ENCODE measurements at places on chromosomes 6 and 20.

DNA sequence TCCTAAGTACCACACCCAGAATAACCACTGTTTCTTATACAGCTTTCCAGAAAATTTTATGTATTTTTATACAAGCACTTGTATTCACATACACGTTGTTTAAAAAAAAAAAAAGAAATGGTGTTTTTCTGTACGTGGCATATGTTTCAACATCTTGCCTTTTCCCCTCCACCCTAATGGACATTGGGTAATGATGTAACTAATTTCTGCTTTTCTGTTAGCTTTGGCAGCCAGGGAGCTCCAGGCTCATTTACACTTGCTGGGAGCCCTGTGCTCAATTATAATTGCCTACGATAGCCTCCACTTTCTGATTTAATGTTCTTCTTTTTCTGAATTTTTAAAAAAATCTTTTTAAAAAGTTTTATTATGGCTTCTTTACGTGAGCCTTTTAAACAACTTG lies 352.4 kb downstream of the UTRN start:
- DNase-seq = no peak

GRCh38 chr20:51050531-51051075 lies 27.7 kb upstream of the KCNG1 start:
- DNase-seq = no peak

- no peak for DNase-seq
These were observed 75.1 kb downstream of the ZMYND8 start for GRCh38 chr20:47281376-47281775.

GRCh38 chr6:153073841-153074240 lies 57.2 kb downstream of the RGS17 start:
- DNase-seq = no peak

DNA sequence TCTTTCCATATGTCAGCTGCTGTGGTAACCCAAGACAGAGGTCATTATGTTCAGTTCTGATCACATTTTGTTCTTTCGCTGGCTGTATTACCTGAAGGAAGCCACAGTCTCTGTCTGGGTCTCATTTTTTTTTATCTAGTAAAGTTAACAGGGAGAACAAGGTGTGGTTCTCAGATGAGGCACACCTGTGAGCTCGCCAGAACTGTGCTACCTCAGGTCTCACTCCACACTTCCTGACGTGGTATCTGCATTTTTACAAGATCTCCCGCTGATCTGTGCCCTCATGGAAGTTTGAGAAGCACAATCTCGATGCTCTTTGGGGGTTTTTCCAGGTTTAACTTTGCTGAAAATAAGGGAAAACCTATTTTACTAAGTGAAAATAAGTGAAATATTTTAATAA lies 169.5 kb upstream of the CENPW start:
- DNase-seq = no peak

DNA sequence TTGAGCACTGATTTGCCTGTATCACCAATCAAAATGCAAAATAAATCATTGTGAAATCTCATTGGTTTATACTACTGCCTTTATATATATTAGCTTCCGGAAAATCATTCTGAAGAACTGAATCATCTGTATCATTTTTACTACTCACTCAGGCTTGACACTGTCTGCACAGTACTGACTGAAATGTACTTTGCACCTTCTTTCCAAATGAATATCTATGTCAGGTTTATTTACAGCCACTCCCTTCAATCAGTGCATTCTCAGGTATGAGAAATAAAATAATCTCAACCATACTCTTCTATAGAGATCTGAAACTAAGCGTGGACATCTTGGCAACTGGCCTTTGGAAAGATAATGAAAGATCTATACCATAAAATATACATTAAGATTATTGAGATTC lies 2.7 kb downstream of the KHDRBS2 start:
- DNase-seq = no peak

- DNase-seq = no peak
These were observed 14.0 kb downstream of the SNRNP48 start for GRCh38 chr6:7604003-7604402.

GRCh38 chr6:52063584-52064344 lies 23.6 kb downstream of the PKHD1 start:
- peak; percentile 42 for DNase-seq

DNA sequence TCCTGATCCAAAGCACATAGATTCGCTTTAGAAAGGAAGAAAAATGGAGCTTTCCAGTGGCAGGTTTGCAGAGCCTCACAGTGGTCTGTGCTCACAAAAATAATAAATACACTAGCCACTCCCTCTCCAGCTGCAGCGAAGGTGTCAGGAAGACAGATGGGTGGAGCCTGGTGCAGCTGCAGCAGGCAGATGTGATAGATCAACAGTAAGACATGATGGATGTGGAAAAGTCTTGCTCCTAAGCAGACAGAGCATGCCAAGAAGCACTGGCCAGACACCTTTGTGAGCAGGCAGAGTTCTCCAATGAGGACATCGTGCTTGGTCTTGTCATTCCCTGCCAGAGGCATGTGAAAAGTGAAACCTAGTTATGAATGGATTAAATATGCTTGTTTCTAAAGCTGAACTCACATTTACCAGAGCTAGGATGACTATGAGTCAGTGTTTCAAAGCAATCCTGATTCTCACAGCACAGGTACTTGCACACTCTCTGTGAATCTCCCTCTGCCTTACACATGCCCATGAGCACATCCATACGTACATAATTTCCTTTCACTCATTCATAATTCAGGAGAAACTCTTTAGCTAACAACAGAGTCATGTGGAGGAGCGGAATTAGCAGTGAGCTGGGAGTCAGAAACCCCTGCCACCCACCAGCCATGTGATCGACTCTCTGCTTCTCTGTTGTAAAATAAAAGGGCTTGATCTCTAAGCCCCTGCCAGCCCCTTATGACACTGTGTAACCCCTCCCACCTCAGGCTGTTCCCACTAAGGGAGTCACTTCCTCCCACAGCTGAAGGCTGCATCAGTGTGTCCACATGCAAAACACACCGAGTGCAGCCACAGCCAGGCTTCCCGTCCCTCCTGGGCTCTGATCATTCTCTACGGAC lies 111.2 kb downstream of the SCML4 start:
- DNase-seq = peak; percentile 9

DNA sequence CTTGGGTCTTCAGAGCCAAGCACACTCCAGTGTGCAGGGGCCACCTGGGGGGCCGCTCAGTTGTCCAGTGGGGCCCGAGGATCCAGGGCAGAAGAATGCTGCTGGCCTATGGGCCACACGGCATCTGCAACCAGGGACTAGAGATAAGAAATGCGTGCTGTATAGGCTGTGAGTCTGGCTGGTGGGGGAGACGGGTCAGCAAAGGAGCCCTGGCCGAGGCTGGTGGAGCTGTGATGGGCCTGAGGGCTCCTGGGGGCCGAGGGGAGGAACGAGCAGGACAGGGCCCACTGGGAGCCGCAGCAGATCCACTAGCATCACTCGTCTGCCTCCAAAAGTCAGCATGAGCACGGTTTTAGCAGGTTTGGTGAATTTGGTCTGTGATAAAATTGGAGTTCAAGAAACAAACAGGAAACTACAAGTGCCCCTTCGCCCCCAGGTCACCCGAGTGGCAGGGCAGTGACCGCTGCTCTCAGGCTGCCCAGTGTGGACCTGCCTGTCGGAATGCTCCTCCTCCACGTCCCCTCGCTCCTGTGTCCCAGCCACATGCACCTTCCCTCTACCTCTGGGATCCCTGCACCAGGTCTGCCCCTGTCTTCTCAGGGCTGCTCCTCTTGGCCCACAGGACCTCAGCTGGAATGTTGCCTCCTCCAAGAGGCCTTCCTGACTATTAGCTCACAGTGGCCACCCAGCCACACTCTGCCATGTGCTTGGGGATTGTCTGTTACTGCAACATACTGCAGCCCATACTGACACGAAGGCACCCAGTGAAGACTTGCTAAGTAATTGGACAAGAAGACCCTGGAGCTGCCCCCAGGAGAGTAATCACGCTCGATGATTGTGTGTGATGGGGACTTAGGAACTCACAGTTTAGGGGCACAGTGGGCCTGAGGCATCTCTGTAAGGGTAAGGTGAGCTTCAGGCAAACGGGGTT lies 10.9 kb downstream of the ACSS1 start:
- DNase-seq = no peak

GRCh38 chr20:63060057-63060991 lies 53.6 kb upstream of the BHLHE23 start:
- DNase-seq = peak; percentile 47

DNA sequence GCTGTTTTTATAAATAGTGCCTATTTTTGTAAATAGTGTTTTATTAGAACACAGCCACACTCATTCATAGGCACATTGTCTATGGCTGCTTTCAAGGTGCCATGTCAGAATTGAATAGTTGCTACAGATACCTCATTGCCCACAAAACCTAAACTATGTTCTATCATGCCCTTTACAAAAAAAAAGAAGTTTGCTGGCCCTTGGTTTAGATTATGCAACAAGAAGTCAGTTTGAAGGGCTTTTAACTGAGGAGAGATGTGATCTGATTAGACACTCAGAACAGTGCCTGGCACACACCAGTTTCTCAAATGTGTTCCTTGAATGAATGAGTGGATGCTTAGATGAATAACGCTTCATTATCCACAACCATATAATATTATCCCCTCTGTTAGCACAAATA lies 366.1 kb downstream of the MAFB start:
- DNase-seq = no peak

- DNase-seq = no peak
These were observed 126.6 kb downstream of the TIAM2 start for GRCh38 chr6:155121699-155122098.

GRCh38 chr20:1845701-1846100 lies 49.5 kb upstream of the SIRPA start:
- no peak for DNase-seq

DNA sequence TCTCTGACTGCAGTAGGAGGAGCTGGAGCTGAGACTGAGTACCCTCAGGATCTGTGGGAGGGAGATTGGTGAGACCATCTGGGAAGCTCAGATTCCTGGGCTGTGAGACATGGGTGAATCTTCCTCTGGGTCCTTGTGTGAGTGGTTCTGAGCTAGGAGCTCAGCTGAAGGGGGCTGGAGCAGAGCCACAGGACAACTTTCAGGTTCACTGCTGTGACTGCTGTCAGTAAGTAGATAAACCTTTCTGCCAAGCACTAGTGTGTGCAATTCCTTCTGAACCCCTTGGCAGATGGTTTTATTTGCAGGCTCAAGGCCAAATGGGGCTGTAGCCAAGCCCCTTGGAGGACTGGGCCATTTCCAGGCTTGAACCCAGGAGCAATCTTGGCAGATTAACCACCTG lies 49.6 kb upstream of the SNAP91 start:
- no peak for DNase-seq

- peak; percentile 9 for DNase-seq
These were observed 28.3 kb downstream of the KCNQ5 start for GRCh38 chr6:72650081-72650745.

GRCh38 chr6:136014454-136015437 lies 163.2 kb downstream of the PDE7B start:
- peak; percentile 99 for DNase-seq

DNA sequence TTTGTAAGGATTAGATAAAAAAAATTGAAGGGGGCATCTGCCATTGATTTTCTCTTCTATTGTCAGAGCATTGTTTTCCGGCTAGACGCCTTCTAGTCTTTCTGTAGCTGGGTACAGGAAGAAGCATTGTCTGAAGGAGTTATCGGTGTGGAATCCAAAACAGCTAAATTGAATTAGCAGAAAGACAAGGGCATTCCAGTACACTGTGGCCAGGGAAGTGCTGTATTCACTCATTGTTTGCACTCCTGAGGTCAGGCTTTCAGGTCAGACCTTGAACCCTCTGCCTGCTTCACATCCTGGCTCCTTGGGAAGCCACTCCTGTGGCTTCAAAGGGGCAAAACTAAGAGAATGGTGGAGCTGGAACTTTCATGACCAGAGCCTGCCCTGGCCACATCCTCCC lies 81.1 kb upstream of the SNAP25 start:
- no peak for DNase-seq

- DNase-seq = no peak
These were observed 773.3 kb upstream of the DEFB115 start for GRCh38 chr20:30484009-30484748.

DNA sequence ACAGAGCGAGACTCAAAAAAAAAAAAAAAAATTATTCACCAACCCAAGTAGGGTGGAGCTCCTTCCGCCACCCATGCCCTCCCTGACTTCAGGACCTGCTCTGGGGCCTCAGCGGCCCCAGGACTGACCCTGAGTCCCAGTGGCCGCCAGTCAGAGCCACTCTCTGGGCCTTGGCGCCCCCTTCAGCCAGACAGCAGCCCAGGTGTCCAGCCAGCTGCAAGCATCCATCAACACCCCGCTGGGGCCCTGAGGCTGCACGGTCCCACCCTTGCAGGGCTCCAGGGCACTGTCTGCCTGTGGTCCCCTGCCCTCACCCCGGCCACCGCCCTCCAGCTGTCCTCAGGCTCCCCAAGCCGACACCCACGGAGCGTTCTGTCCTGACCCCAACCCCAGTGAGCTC lies 11.4 kb upstream of the KCNQ2 start:
- DNase-seq = no peak

DNA sequence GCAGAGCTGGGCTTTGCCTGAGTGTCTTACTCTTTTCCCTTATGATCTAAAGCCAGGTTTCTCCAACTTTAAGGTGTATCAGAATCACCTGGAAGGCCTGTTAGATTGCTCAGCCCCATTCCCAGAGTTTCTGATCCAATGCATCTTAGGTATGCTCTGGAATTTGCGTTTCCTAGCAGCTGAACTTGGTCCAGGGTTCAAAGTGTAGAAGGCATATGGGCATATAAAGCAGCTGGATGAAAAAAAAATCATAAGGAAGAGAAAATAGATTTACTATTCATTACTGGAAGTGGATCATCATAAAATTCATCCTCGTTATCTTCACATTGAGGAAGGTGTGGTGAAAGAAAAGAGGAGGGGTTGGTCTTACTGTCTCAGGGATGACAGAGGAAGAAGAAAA lies 56.8 kb upstream of the CDKAL1 start:
- no peak for DNase-seq

GRCh38 chr6:42821846-42822245 lies 40.0 kb downstream of the BICRAL start:
- no peak for DNase-seq

GRCh38 chr20:48191200-48191599 lies 405.9 kb upstream of the SULF2 start:
- DNase-seq = no peak

DNA sequence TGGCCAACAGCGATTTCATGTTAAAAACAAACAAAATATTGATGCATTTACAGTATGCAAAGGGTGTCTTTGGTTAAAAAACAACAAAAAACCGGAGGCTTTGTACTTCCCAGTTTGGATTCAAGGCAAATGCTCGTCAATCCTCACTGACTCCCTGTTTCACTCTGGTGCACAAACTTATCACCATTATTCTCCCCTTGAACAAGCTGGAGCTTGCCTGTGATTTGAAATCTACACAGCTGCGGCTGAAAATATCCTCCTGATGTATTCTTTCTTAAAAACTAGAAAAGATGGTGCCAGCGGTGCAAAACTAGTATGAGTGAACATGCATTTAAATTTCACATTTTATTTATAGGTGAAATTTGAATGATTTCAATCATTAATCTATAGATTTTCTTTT lies 3.3 kb downstream of the PERP start:
- no peak for DNase-seq

- no peak for DNase-seq
These were observed 1.0 kb upstream of the NXT1 start for GRCh38 chr20:23349338-23350195.

- DNase-seq = no peak
These were observed 95.8 kb upstream of the TAB2 start for GRCh38 chr6:149221774-149222070.

Measured in HCEC 1CT (cell line).